ENCODE measurements at places on chromosomes 1 and 21.

DNA sequence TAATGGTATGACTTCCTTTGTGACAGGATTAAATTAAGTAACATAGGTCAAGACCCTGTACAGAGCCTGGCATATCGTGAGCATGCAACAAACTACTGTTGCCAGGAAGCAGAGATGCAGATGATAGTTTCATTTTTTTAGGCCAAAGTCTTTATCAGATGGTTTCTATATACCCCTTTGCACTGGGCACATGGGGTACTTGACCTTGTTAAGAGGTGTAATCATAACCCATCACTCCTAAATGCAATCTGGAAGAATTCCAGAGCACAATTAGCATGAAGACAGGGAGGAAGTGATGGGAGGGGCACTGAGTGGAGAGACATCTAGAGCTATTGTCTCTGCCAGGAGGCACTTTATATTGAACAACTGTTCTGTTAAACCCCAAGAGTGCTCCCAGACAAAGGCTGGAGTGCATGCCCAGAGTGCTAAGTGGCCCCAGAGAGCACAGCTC is 22.1 kb downstream of the ZBTB17 start:
- peak; percentile 82 for DNase-seq

DNA sequence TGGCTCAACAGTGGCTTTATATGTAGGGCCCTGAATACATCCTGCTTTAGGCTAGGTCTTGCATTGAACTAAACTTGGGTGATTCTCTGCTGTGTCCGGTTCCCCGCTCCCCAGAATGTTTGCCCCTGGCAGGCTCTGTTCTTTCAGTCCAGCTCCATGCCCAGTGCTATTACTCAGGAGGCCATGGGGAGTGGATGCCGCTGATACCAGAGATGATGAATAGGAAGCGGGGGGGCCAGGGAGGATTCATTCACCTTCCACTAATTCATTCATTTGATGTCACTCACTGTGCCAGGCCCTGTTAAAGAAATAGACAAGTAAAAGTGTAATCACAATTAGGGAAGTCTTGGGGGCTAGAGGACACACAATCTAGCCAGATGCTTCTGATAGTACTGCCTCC is 83.8 kb downstream of the TMEM53 start:
- no peak for DNase-seq

- no peak for DNase-seq
These were observed 36.1 kb upstream of the KHDRBS1 start for GRCh38 chr1:31977385-31978131.

- no peak for DNase-seq
These were observed 197.4 kb downstream of the RRAGC start for GRCh38 chr1:38662126-38662525.

- DNase-seq = no peak
These were observed 102.1 kb downstream of the TYW3 start for GRCh38 chr1:74835051-74835450.

DNA sequence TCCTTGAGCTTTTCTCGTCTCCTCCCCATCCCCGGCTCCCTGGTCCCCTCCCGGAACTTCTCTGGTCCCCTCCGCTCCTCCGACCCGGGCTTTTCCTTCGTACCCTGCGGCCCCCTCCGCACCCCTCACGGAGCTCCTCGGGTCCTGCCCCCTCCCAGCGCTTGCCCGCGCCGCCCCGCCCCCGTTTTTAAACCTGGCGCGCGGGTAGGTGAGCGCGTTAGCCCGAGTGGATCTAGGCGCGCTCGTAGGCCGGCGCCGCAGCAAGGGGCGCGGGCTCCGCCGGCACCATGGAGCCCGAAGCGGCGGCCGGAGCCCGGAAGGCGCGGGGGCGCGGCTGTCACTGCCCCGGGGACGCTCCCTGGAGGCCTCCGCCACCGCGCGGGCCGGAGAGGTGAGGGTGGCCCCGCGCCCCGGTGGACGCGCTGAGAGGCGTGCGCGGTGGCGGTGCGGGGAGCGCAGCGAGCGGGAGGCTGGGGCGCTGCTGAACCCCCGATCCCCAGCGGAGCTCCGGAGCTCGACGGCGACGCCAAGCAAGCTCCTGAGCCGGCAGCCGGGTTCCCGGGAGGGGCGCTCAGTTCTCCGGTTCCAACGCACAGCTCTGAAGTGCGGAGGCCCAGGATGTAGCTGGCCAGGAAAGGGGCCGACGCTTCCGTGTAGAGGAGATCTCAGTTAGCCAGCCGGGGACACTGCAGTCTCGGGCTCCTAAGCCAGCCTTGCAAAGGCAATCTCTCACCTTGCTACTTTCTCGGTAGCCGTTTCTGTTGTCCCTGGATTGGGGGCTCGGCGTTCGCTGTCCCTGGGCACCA is at the start of gene RIPPLY3:
Gene RIPPLY3, plus strand, starts transcription at position 217 of the 806 bp plus-strand sequence. Its CDS starts 71 bp downstream, at position 288.
- DNase-seq = no peak

DNA sequence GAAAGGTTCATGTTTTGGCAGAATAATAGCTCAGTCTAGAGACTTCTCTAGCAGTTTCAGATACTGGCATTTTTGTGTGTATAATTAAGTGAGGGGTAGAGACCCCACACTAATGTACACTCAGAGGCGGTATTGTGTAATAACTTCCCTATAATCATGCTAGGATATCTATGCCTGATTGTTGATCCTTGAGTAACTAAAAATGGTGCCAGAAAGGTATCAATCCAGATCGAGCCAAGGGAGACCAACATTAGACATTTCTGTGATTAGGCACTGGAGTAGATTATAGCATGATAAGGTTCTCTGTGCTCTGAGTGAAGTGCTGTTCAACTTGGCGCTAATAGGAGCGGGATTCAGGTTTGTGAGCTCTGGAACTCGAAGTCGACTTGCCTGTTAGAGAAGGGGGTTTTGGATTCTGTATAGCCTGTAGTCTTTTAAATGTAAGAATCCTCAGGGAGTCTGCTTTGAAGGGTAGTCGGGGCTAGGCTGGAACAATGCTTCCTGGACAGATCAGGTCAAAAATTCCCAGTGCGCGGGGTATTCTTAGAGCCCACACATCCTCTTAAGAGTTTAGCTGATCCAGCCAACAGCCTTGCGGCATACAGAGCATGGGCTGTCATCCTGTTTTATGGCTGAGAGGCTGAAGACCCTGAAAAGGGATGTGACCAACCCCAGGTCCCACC is 24.2 kb downstream of the MAN1C1 start:
- DNase-seq = no peak

GRCh38 chr1:173084292-173084691 is 33.6 kb upstream of the TNFSF18 start:
- DNase-seq = no peak

DNA sequence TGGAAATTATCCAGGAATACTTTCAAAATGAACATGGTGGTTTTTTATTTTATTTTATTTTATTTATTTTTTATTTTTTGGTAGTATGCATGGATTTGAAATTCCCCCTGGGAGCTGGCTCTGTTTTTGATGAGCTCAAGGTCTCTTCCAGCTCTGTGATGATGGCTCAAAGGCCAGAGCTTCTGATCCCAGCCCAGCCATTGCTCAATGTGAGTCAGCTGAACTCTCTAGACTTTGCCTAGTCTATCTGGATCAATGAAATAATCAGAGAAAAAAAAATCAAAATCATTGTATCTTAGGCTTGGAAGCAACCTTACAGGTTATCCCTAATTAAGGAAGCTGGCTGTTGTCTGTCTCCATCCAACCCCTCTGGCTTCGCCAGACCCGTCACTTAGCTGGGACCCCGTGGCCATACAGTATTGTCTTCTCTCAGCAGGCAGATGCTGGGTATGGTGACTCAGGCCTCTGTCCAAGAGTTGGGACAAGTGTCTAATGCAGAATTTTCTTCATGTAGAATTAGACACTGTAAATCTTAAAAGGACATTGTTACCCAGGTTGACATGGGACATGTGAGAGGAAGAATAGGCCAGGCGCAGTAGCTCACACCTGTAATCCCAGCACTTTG is 90.2 kb upstream of the LPGAT1 start:
- DNase-seq = no peak

- no peak for DNase-seq
These were observed 61.6 kb downstream of the KLHDC7A start for GRCh38 chr1:18542351-18542750.
